ENCODE measurements at places on chromosomes 3 and 15.

GRCh38 chr15:85314146-85314545 lies 66.3 kb upstream of the AKAP13 start:
- no peak for DNase-seq

- DNase-seq: no peak
Measured at GRCh38 chr3:3801494-3801841, 2.2 kb downstream of the LRRN1 start.

DNA sequence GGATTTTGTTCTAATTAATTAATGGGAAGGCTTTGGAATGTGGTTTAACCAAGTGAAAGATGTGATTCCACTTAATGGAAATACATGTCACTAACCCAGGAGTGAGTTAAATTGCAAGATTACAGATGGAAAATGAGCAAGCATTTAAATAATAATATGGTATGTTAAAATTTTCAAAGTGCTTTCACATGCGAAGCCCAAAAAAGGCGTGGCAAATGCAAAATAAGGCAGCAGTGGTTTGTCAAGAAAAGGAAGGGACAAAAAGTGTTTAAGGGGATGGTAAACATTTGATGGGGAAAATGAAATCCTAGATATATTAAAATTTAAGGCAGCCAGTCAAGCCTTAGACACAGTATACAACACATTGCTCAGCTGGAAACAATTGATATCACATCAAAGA lies 2.9 kb downstream of the TICRR start:
- DNase-seq: no peak

DNA sequence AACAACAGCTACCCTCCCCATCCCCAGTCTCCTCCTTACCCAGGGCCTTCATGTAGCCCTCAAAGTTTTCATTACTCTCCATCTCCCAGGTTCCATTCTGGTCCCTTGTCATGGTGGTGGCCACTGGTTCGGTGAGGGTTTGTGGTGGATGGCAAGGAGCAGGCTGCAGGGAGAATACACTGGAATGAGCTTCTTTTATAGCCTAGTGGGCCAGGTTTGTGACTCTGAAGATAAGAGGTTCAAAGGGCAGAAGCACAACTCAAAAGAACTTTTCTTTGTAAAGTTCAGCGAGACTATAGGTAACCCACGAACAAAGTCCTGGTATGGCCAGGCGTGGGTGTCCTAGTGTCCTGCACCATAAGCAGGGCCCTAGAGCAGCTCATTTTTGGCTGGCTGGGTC lies at the start of gene RBP2:
Gene RBP2 (minus strand): TSS at position 169 of the 400 bp plus-strand sequence. CDS start 57 bp downstream, at position 112.
- DNase-seq: no peak

DNA sequence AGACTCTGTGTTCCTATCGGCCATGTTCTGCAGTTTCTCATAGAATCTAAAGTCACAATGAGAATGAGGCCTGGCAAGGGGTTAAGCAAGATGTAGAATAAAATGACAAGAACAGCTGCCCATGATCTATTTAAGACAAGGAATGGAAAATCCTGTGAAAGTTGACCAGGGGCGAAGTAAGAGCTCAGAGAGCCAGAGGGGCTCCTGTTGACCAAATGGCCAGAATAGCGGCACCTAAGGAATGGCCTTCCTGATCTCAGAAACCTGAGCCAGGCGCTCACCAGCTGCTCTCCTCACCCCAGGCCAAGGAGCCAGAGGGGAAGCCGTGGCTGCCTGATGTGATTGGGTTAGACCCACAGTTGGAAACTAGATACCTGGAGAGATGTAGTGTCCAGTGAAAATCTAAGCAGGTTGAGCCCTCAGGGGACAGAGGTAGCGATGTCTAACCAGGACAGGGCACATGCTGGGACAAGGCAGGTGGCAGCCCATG lies 106.1 kb upstream of the NDN start:
- DNase-seq: no peak

DNA sequence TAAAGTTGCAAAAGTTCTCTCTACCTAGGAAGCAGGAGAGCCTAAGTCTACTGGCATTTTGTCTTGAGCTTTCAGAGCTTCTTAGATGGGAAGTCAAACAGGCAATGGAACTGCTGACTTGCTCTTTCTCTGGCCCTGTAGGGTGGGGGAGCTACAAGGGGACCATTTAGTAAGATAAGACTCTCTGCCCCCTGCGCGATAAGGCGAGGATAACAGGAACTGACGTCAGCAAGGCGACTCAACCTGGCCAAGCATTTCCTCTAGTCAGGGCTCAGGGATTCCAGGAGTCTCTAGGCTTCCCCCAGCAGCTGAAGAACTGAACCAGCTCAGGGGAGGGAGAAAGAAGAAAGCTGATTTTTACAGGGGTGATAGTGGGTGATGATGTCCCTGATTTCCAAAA lies 5.8 kb downstream of the RARB start:
- DNase-seq: no peak

DNA sequence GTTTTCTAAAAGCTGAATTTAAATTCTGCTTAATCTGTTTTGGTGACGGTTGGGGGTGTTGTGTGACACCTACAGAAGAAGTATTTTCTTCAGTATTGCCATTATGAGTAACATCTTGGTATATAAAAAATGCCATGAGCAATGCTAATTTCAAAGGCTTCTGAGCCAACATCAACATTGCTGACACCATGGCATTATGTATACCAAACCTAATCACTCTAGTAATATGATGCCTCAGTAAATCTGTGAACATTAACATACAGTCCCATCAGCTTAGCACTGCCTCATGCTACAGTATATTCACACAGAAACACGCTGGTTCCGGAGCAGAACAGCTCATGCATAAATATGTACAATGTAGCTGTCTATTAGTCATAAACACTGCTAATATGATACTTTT lies 75.8 kb downstream of the ZPLD1 start:
- no peak for DNase-seq

GRCh38 chr15:38406436-38406835 lies 47.5 kb upstream of the FAM98B start:
- no peak for DNase-seq

- DNase-seq: no peak
Measured at GRCh38 chr15:33198541-33198940, 4.0 kb upstream of the FMN1 start.

- DNase-seq: no peak
Measured at GRCh38 chr3:23869977-23870662, 46.7 kb downstream of the NKIRAS1 start.

DNA sequence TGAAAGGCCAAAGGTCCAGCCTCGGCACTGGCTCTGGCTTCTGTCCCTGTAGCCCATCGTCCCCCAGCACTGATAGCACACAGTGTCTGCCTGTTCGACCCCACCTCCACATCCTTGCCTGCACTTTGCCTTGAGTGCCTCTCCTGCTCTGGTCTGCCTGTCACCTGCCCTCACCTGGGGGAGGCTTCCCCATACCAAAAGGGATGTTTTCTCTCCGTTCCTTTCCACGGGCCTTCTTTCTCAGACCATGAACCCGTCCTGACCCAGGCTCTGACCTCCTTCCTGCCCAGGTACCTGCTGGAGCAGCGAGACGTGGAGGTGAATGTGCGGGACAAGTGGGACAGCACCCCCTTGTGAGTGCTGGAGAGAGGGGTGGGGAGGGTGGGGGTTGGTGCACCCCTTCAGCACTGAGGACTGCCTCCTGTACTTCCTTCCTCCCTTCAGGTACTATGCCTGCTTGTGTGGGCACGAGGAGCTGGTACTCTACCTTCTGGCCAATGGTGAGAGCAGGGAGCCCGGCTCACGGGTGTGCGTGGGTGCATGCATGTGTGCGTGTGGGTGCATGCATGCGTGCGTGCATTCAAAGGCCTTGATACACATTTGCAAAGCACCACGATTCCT lies 1.5 kb downstream of the ABTB1 start:
- no peak for DNase-seq

- no peak for DNase-seq
Measured at GRCh38 chr3:6799264-6799915, 61.5 kb upstream of the GRM7 start.

- no peak for DNase-seq
Measured at GRCh38 chr3:158961911-158962310, 160.1 kb downstream of the MFSD1 start.

DNA sequence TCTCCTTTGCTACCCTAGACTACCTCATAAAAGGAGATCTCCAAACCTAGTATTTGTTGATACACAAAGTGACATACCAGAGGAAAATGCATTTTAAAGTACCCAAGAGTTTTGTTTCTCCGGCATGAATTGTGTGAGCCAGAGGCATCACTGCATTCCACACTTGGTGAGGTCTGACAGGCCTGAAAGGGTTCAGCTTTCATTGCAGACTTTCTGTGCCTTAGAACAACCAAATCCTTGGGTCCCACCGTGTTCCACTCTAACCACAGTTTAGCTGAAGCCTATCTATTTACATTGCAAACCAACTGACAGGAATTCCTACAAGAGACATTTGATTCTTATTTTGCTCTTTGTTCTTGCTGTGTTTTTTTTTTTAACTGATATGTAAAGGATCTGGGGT lies 21.0 kb upstream of the EID1 start:
- no peak for DNase-seq

DNA sequence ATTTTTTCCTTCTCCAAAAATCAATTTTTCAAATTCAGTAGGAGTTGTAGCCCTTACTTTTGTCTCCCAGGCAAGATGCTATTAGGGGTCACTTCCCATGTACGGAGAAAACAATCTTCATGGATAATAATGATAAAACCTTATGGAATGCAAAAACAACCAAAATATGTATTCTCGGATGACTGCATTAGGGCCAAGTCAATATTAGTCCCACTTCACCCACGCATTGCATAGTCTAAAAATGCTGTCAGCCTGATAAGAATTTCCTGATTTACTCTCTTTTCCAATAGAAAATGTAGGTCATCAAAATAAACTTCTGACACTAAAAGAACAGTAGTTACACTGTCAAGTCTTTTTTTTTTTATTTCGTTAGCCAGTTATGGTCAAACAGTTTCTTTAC lies 2.7 kb downstream of the VGLL3 start:
- DNase-seq: no peak

DNA sequence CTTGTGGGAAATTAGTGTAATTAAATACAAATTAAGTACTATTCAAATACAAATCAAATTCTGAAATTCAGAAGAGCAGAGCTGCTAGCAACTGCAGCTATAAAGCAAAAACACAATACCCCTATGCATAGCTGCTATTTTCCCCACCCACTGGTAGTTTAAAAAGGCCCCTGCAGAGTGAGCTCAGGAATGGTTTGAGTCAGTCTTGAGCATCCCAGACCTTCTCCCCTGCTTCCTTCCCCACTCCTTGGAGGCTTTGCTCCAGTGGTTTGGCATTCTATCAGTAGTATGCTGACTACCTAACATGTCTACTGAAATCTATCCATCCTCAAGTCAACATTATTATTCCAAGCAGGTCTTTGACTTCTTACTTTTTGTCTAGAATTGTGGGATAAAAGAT lies 53.0 kb downstream of the EFHB start:
- DNase-seq: no peak

- no peak for DNase-seq
Measured at GRCh38 chr15:44971036-44971435, 14.5 kb downstream of the TERB2 start.

DNA sequence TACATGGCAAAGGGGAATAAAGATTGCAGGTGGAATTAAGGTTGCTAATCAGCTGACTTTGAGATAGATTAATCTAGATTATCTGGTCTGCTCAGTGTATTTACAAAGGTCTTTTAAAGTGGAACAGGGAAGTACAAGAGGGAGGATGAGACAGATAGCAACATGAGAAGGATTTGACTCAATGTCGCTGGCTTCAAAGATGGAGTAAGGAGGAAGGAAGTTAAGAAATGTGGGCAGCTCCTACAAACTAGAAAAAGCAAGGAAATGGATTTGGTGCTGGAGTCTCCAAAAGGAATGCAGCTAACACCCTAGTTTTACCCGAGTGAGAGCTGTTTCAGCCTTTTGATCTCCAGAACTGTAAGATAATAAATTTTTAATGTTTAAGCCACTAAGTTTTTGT lies 180.7 kb upstream of the TTC14 start:
- DNase-seq: no peak
